ENCODE measurements at places on chromosomes 7 and 10. TPM values are rescaled to one million over a fixed set of nuclear protein-coding genes. Genes with fewer than 3 reads are reported as not detected.

MMD2 gene
- 0.11 TPM for total RNA-seq

MYH16 gene
- total RNA-seq: not detected

PRSS1 gene
- not detected for total RNA-seq

ARHGEF5 gene
- total RNA-seq: 33.9 TPM

SERPINE1 gene
- 13.0 TPM for total RNA-seq

PTN gene
- total RNA-seq: 16.8 TPM

DNAH11 gene
- 2.5 TPM for total RNA-seq

NDUFB8 gene
- total RNA-seq: 205 TPM

C10orf90 gene
- not detected for total RNA-seq

FEZF1 gene
- total RNA-seq: 41.5 TPM

SAP25 gene
- total RNA-seq: 5.1 TPM

DNA sequence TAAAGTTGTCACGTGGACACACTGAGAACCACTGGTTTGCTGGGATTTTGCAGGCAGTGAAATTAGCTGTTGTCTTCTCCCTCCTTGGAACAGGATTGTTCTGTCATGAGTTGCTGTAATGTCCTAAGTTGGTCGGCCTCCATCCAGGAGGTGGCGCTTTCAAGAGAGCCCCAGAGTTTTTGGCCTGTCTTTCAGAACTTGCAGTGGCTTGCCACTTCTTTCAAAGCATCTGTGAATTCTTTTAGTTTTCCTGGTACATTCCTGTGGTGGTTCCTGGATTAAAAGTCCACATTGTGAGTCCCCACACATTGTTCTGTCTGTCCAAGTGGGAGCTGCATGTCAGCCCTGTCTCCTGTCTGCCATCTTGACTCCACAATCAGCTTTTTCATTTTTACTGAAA lies 133.8 kb downstream of the PON1 start:
- DNase-seq: peak; percentile 32

GRCh38 chr10:17673471-17674061 lies 29.6 kb downstream of the STAM start:
- DNase-seq: peak; percentile 53

DNA sequence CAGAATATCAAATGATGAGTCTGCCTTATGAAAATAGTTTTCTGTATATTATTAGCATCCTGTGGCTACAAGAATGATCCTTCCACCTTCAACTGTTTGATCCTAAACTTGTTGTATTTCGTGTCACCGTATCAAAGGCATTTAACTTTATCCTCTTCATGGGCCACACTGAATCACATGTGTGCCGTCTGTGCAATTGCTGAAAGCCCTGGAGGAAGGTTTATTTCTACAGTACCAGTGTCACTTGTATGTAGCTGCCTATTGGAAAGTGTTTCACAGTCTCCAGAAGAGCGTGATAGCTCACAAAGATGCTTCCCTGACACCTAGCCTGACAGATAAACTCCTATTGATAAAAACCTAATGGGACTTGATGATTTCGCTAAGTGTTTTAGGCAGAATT lies 94.5 kb downstream of the ITGA8 start:
- DNase-seq: no peak

DNA sequence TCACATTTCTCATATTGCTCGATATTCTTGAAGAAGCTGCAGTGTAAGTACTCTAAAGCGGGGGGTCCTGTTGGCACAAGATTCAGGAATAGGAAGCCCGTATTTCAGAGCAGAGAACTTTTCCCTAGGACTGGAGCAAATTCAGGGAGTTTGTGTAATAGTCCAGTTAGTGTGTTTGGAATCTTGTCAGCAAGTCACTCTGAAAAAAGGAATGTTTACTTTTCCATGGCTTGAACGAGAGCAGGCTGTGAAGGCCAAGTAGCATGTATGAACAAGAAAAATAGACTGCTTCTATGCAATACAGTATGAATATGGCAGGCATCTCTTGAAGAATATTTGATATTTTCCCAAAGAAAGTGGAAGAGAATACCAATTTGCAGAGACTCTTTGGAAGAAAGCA lies 39.8 kb downstream of the CDC123 start:
- DNase-seq: no peak

- DNase-seq: no peak
Observed at GRCh38 chr10:107686095-107686494, 521.6 kb upstream of the SORCS1 start.

DNA sequence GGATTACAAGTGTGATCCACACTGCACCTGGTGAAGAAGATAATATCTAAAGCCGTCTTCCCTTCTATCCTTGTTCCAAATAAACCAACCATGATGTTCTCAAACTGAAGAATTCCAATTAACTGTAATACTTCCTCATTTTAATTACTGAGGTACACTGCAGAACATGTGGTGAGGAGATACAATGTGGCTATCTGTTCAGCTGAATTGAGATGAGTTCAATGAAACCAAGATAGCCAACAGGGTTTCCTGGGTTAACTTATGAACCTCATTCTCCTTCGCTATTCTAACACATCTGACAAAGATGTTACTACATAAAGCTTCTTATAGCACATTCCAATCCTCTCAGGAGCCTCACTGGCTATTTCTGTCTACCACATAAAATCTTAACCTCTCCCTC lies 75.5 kb downstream of the RAPGEF5 start:
- DNase-seq: no peak

- DNase-seq: no peak
Observed at GRCh38 chr7:120709972-120710320, 148.0 kb downstream of the TSPAN12 start.

DNA sequence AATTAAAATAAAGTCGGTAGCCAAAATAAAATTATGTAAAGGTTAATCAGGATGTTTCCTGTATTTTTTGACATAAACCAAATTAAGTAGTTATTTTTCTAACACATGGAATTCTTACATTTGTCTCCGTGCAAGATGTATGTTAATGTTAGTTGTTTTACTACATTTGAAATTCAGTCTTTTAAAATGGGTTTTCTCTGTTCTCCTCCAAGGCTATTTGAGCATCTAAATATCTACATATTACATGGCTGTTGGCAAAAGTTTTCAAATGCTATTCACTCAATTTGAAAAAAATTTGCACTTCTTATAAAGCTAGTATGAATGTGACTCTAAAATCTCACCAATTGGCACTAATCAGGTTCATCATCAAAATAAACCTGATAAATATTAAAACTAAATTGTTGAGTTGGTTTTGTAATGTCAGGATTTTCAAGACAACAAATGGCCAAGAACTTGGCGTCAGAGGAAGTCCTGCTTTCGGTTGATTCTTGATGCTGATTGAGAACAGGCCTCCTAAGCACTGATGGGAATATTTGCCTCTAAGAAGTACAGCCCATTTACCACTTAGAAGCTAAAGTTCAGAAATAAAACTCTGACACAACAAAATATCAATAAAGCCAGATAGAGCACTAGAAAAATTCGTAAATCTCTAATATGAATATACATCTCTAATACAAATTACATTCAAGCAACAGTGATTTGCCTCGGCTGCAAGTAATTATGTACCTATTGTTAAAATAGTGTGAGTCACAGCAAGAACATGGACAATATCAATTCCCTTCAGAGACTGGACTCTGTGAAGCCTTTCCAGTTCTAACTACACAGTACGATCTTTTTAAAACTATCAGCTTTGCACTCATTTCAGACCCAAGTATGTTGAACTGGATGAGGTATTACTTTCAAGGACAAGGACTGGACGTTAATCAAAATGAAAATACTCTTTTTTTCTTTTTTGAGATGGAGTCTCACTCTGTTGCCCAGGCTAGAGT lies 733.1 kb upstream of the C7orf33 start:
- DNase-seq: no peak

GRCh38 chr10:51170518-51171245 lies 96.4 kb downstream of the PRKG1 start:
- DNase-seq: no peak

GRCh38 chr7:2468227-2468626 lies 8.0 kb downstream of the GRIFIN start:
- no peak for DNase-seq

- no peak for DNase-seq
Observed at GRCh38 chr7:107847168-107847835, 43.7 kb upstream of the DLD start.
